ENCODE measurements at places on chromosomes 7 and 10.

DNA sequence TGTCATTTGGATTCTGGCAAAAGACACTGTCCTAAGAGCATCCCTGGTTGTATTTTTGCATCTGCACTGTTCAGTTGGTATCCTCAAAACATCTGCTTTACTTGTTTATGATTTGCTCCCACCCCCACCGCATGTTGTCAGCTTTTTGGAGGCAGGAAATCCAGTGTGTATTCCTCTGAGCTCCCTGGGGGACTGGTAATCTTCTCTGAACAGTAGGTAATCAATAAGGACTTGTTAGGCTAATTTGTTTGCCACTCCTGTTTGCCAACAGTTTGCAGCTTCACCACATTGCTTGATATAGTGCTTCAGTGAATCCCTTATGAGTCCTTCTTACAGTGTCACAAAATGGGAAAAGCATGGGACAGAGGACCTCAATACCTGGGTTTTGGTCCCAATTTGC lies 49.1 kb downstream of the FEZF1 start:
- no peak for DNase-seq

DNA sequence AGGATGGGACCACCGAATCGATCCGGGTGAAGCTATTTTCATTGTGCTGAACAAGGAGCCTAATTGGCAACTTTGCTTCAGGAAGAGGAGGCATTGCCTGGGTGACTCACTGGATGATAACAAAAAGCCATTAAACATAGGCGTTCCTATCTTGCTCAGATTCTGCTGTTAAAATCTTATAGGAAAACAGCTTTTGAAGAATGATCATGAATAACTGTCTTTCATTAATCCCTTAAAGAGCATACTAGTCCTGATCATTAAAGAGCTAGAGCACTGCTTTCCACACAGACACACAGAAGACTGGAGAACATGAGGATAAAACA lies 174.2 kb upstream of the IMMP2L start:
- no peak for DNase-seq

DNA sequence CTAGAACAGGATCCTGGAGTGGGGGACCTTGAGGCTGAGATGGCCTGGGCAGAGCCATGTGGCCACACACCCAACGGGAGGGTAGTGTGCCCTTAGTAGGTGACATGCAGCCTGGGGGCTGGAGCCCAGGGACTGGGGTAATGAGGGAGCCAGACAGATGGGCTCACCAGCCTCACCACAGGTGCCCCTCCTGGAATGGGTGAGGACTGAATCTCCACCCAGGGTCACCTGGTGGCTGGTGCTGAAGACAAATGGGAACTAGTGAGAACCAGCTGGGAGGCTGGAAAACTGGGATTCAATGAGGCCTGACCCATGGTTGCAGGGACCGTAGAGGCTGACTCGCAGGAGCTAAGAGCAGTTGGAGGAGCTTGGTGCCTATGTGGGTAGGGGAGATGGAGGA lies 6.1 kb downstream of the ZP3 start:
- no peak for DNase-seq

GRCh38 chr7:33511778-33512177 lies 382.4 kb downstream of the BBS9 start:
- no peak for DNase-seq

- no peak for DNase-seq
Measured at GRCh38 chr7:138245216-138245615, 169.0 kb downstream of the AKR1D1 start.

DNA sequence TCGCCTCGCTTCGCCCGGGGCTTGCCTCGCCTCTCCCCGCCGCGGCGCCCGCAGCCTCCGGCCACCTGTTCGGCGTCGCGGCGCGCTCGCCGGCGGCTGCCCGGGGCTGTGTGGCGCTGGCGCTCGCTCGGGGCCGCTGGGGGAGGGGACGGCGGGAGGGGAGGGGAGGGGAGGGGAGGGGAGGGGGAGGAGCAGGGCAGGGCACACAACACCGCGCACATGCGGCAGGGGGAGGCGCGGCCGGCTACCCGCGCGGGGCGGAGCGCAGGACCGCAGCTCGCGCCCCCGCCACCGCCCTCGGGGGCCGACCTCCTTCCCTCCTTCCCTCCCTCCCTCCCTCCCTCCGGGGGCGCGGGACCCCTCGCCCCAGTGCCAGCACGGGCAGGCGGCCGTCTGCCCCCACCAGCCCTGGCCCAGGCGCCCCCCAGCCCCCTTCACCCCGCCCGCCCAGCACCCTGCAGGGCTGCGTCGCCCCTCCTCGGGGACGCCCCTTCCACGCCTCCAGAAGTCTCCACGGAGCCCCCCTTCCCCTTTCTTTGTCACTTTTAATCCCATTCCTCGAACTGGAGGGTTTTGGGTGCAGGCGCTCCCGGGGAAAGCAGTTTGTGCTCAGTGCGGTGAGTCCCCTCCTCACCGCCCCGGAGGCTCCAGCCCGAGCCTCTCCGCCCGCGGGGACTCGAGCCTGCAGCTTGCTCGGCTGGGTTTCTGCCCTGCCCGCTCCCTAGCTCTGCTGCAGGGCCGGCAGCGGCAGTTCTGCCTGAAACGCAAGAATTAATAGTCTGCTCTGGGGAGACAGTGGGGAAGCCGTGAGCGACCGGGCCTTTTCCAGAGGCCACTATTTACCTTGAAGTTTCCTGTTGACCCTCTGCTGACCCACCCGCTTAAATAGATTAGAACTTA lies at the start of gene PARD3:
PARD3 (minus strand) TSS at position 112 of the 900 bp plus-strand sequence. CDS start 301 bp downstream, outside the sequence.
- peak; percentile 74 for DNase-seq

GRCh38 chr7:95828824-95829790 lies 56.8 kb downstream of the DYNC1I1 start:
- no peak for DNase-seq

GRCh38 chr7:4725014-4725849 lies 43.1 kb downstream of the FOXK1 start:
- DNase-seq = peak; percentile 85

DNA sequence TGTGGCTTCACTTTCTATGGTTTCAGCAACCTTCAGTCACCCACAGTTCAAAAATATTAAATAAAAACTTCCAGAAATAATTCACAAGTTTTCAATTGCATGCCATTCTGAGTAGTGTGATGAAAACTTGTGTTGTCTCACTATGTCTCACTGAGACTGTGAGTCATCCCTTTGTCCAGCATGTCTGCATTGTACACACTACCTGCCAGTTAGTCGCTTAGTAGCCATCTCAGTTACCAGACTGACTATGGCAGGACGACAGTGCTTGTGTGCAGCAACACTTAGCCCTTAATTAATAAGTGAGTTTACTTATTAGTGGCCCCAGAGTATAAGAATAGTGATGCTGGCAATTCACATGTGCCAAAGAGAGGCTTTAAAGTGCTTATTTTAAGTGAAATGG lies 22.5 kb downstream of the CCDC186 start:
- no peak for DNase-seq

DNA sequence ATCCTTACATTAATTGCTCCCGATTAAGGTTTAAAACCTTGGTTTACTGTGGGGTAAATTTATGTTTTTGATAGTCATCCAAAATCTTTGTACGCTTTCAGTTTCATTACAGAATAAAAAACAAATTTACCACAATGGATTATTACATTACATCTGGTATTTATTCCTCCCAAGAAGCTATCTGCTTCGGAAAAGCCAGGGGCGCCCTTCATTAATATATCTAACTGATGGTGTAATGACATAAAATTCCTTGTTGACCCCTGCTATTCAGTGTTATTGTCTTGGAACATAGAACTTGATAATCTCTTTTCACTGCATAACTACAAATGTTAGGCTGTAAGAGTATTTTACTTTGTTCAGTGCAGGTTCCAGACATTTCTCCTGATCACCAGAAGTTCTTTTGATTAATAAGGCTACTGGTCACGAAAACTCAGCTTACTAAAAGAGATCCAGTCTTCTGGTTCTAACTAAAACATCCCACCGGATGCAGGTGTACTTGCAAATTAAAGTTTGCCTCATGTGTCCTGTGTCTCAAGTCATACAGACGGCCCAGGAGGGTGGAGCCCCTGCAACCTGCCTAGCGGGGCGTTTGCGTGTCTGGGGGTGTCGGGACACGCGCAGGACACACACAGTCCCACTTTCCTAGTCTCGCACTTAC lies 581 bp upstream of the GLCCI1 start:
- no peak for DNase-seq

DNA sequence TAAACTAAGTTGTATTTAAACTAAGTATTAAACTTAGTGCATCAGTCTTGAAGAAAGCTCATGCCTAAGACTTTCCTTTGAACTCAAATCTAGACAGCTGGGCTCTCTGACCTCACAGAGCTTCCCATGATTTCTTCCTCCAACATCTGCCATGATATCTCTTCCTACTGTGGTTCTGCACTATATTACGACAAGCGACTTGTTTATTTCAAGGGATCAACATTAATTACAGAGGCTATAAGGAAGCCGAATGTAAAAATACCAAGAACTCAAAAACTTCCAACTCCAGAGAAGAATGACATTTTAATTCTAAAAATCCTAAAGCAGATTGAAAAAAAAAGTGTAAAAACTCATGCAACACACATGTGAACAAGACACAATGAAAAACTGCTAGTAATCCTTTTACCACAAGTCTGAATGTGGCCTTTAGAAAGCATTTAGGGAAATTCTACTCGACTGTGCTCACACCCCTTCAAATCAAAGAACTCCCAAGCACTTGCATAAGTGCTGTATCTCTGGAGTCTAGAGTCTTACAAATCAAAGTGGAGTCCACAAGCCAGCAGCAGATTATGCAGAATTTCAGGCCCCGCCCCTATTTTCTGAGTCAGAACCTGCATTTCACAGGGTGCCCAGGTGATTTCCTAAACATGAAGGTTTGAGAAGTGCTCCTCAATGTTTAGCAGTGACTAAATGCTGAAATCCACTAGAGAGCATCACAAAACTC lies 22.7 kb upstream of the WASHC2A start:
- DNase-seq = no peak

GRCh38 chr10:52853704-52854103 lies 81.1 kb upstream of the MBL2 start:
- DNase-seq = no peak

GRCh38 chr10:58262766-58263165 lies 4.9 kb downstream of the IPMK start:
- no peak for DNase-seq

GRCh38 chr10:131650169-131650705 lies 250.6 kb upstream of the PPP2R2D start:
- DNase-seq = no peak

- no peak for DNase-seq
Measured at GRCh38 chr10:28386503-28386868, 83.6 kb upstream of the MPP7 start.

- no peak for DNase-seq
Measured at GRCh38 chr7:134875867-134876266, 96.4 kb downstream of the CALD1 start.

DNA sequence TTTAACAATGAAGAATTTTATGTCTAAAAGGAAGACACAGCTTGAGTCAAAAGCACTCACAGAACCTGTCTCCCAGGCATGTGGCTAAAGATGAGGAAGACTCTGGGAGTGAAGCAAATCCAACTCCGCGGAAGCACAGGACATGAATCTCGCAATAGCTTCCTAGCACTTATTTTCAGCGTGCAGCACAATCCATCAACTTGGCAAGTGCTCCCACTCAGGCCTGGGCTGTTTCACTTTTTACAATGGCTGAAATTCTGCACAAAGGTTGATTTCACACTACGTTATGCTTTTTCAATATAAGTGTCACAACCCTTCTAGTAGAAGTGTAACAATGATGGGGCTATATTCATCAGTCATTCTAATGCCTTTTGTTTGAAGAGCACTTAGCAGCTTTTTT lies 180.2 kb downstream of the XPNPEP1 start:
- DNase-seq = no peak

- no peak for DNase-seq
Measured at GRCh38 chr10:48494611-48495010, 110.3 kb downstream of the ARHGAP22 start.

DNA sequence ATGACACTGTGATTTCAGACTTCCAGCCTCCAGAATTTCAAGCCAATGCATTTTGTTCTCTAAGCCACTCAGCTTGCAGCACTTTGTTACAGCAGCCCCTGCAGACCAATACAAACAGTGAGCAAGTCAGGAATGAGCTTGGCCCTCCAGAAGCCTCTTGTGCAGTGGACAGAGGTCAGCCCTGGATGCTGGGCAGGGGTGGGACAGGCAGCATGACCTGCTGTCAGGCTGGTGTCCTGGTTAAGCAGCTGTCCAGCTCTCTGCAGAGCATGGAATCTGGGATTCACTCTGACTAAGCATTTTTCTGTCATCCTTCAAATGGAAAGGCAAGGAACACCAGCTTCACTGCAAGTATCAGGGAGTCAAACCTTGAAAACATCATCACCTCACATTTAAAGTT lies 85.5 kb upstream of the GDF10 start:
- DNase-seq = no peak

GRCh38 chr10:113746217-113746957 lies 5.1 kb upstream of the PLEKHS1 start:
- DNase-seq = no peak

DNA sequence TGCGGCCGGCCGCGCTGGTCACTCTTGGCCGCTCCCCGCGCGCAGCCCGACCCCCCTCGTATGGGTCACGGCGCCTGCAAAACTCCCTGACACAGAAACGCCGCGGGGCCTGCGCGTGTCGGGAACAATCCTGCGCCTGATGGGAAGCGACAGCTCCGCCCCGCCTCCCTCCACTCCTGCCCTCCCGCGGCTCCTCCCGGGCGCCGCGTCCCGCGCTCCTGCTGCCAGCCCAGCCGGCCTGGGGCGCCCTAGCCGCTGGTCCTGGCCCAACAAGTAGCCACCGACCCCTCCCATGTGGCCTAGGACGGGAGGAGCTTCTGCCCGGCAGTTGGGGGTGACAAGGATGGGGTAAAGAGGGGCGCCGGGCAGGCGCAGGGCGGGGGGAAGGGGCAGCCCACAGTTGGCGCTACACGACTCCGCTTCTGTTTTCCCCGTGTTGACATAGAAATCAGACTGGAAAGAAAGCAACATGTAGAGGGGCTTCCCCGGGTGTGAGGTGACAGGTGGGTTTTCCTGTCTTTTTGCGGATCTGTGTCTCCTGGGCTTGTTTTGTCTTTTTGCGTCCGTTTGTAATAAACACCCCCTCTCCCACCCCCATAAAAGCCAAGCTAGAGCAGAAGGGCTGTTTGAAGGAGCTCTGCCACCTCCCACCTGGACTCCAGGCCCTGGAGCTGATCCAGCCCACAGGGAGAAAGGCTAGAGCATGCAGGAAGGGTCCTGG lies 35.1 kb upstream of the PAX2 start:
- DNase-seq = no peak

GRCh38 chr10:114436941-114437340 lies 32.6 kb upstream of the AFAP1L2 start:
- DNase-seq = no peak

GRCh38 chr7:70539617-70540016 lies 592.3 kb upstream of the GALNT17 start:
- DNase-seq = peak; percentile 11

DNA sequence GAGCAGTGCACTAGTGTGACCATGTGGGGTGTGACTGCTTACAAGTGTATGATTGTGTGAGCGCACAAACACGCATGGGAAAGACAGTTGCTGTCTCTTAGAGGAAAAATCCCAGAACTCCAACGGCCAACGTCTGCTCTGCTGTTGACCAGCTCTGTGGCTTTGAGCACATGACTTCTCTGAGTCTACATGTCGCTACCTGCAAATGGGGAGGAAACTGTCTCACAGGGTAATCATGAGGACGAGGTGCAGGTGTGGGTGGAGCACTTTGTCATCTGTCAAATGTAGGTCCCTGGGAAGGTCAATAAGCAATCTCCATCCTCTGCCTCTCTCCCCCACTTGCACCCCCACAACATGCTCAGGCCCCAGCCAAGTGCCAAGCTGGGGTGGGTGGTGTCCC lies 31.2 kb upstream of the TLX1 start:
- DNase-seq = no peak
